CD4-positive, alpha-beta T cell treated with Interleukin-10 for 1 hour (primary cell): ENCODE measurements at places on chromosomes 13 and 19.

DNA sequence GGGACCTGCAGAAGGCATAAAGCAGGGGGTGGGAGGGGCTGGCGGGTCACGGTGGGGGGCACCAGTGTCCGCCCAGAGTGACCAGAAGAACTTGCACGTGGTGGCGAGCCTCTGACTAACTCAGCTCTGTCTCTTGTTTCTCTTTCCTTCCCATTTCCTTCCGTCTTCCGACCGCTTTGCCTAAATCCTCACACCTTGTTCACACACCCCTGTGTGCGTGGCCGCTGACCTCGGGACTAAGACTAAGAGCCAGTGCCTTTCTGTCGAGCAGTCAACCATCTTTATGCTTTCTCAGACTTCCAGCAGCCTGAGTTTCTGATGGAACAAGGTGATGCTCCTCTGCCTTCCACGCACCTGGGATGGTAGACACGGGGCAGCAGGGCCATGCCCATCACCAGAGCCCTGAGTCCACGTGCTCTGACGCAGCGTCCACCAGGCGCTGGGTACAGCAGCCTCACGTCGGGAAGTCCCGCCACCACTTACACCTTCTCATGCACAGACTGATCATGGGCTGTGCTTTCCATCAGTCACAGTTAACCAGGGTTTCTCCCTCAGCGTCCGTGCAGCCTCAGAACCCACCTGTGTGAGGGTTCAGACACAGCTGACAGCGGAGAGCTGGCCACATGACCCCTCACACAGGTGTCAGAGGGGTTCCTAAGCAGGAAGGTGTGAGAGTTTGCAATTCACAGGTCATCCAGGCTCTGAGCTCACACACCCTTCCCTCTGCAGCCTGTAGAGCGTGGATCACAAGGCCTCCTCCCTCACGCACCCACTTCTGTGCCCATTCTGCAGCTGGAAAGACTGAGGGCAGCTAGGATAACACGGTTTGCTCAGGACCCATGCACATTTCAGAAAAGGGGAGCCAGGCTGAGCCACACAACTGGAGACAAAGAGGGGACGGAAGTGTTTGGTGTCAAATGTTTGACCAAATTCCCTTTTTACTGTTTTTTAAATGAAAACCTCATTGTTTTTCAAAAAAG, 90.7 kb upstream of the MCF2L start:
- no peak for DNase-seq

- no peak for DNase-seq
These were observed 1187.7 kb upstream of the PCDH9 start for GRCh38 chr13:68417801-68418200.

GRCh38 chr19:3585301-3586126, at the start of gene GIPC3:
Gene GIPC3, plus strand, starts transcription at chr19:3585478. Its CDS starts 120 bp downstream, at chr19:3585598.
- DNase-seq, result no peak

- DNase-seq, result peak; percentile 43
These were observed 32.4 kb downstream of the ZSWIM4 start for GRCh38 chr19:13827656-13828055.

GRCh38 chr13:20125129-20125782, 35.6 kb downstream of the GJA3 start:
- no peak for DNase-seq

GRCh38 chr19:29873024-29873800, 61.4 kb downstream of the CCNE1 start:
- DNase-seq, result peak; percentile 71

- no peak for DNase-seq
These were observed 2278.0 kb upstream of the PCDH20 start for GRCh38 chr13:63693696-63694095.

DNA sequence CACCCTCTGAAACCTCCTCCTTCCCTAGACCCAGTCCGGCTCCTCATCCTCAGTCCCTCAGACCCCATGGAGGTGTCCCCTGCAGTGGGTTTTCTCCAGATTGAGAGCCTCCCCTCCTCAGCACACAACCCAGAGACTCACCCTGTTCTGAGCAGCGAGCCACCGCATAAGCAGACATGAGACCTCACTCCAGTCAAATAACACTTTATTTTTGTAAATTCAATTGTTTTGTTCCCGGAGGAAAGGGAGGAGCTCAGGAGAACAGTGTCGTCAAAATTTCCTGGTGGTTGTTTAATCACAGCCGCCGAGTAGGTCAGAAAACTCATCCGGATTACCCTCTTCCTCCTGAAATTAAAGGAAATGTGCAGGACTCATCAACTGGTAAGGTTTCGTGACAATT, 57.5 kb downstream of the ERICH4 start:
- DNase-seq, result no peak

DNA sequence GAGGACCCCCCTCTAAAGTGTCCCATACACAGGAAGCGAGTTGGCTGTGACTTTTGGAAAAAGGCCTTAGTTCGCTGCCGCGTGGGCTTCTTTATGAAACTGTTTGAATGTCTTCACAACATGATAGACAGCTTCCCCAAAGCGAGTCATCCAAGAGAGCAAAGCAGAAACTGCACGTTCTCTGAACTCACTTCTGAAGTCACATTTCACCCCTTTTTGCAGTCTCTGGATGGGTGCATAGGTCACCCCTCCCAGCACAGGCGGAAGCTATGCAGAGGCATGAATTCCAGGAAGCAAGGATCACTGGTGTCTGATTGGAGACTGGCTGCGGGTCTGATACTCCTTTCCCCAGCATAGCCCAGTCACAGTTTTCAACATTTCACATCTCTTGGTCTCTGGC, 10.6 kb downstream of the GPI start:
- no peak for DNase-seq

GRCh38 chr13:74795526-74795925, 661.3 kb upstream of the KLF12 start:
- DNase-seq, result no peak

- no peak for DNase-seq
These were observed 290.7 kb downstream of the ATP8A2 start for GRCh38 chr13:25662516-25662915.

- DNase-seq, result no peak
These were observed 2.3 kb upstream of the FTL start for GRCh38 chr19:48962849-48963165.

GRCh38 chr13:82136880-82137279, 1745.4 kb downstream of the SLITRK1 start:
- DNase-seq, result no peak

- no peak for DNase-seq
These were observed 12.2 kb downstream of the ZSCAN22 start for GRCh38 chr19:58338825-58339558.

DNA sequence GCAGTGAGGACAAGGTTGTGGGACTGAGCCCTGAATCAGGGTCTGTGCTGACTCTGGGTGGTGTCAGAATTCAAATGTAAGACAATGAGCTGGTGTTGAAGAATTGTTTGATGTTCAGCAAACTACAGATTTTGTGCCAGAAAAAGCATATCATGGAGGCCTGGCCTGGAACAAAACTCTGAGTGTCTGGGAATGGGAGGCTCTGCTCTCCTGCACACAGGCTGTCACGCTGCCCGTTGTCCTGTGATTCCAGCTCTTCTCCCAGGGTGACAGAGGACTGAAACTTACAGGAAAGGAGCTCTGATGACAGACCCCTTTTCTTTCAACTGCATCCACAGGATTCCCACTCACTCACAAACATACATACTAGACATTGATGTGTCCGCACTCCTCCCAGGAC, 120.1 kb downstream of the ZNF486 start:
- no peak for DNase-seq

- DNase-seq, result no peak
These were observed 525.5 kb upstream of the SGCG start for GRCh38 chr13:22655106-22655852.

DNA sequence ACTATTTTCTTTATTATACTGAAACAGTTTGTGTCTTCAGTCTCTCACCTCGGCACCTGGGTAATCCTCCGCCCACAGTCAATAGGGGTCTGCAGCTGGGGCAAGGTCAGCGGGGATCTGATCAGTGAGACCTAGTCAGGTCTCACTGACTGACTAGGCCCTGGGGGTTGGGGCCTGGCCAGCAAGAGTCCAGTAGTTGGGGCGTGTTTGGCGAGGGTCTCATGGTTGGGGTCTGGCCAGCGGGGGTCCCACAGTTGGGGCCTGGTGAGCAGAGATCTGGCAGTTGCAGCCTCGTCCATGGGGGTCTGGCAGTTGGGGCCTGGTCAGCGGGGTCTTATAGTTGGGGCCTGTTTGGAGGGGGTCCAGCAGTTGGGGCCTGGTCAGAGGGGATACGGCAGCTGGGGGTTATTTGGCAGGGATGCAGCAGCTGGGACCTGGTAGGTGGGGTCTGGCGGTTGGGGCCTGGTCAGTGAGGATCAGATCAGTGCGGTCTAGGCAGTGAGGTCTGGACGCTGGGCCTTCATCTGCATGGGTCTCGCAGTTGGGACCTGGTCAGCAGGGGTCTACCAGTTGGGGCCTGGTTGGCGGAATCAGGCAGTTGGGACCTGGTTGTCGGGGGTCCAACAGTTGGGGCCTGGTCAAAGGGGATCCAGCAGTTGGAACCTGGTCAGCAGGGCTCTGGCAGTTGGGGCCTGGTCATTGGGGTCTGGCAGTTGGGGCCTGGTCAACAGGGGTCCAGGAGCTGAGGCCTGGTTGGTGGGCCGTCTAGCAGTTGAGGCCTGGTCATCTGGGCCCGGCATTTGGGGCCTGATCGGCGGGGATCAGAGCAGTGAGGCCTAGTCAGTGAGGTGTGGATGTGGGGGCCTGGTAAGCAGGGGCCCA, 61.1 kb upstream of the TPM4 start:
- DNase-seq, result no peak

DNA sequence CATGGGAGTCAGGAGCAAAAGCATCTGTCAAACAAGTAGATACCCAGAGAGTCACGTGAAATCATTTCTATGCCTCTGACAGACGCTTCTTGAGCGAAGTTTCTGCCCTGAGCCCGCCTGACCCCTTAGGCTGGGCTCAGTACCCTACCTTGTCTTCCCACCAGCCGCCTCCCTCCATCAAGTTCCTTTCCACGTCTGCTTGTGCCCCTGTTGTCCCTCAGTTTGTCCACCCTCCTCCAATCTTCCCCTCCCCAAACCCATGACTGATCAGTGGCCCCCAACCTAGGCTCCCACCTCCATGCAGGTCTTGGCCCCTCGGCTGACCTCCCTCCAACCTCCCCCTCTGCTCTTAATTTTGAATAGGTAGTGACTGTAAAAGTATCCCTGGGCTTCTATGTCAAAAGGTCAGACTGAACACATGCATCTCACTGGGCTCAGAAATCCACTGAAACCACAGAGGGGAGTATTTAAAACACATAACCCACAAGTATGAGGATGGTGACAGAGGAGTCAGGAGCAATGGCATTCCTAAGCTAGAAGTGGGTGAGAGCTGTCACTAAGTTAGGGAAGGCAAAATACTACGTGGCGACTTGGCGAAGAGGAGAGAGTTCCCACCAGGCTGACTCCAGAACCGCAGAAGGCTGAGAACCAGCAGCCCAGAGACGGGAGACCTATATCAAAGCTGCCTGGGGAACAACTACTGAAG, 1.7 kb upstream of the ZNF446 start:
- no peak for DNase-seq

- DNase-seq, result no peak
These were observed 20.5 kb upstream of the CYP2S1 start for GRCh38 chr19:41172297-41173164.

GRCh38 chr13:59016250-59016649, 1147.5 kb downstream of the DIAPH3 start:
- DNase-seq, result no peak

GRCh38 chr19:2387367-2388288, 27.6 kb downstream of the TMPRSS9 start:
- DNase-seq, result no peak

DNA sequence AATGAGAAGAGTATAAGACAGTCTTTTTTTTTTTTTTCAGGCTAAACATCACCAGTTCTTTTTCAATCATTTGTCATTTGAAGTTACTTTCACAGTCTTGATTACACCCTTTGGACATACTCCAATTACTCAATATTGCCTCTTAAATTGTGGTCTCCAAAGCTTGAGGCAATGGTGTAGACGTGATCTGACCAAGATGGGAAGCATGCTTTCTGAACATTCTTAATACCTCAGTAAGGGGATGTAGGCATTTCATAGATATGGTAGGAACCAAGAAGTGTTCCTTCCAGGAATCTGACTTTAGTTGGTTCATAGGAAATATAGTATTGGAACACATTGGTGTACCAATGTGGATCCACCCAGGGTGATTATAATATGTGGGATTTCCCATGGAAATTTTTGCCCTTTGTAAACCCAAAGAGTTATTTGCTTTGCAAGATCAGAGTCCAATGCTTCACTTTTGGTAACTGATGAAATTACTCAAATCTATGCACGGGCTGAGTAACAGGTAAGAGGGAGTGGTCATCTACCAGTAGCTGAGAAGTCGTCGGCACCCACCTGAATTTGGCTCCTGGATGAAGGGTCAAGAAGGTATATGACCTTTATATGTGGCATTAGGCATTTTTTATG, 62.2 kb downstream of the ERCC5 start:
- no peak for DNase-seq

GRCh38 chr19:5308451-5309437, 31.9 kb downstream of the PTPRS start:
- DNase-seq, result no peak

- no peak for DNase-seq
These were observed 480.5 kb downstream of the KLF12 start for GRCh38 chr13:73653688-73654087.

DNA sequence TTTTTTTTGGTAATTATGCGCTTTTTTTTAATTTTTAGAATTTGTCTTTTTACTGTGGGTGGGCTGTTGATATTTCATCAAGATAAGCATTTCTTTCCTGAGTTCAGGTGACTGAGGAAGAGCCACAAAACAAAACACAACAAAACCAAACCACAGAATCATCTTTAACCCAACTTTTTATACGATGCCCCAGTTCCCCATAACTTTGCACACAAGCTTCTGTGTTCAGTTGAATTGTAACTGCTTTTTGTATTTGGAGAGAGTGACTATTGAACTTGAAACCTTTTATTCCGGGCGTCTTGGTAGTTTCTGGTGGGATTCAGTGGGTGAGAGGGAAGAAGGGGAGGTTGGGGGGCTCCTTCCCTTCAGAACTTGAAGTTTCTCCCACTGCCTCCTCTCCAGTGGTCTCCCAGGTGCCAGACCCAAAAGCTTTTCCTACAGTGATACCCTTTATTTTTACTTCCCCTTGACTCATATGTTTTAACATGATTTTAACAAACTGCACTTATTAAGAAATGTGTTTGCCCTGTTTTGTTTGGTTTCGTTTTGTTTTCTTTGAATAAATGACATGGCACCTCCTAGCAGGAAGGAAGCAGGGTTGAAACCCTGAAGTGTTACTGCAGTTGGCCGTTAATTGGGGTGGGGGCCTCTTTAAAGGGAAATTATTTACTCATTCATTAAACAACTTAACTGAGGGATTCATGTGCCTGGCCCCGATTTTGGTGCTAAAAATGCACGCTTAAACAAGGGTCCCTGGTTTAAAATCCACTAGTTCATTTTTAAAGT, 2.7 kb upstream of the CCDC97 start:
- peak; percentile 65 for DNase-seq

DNA sequence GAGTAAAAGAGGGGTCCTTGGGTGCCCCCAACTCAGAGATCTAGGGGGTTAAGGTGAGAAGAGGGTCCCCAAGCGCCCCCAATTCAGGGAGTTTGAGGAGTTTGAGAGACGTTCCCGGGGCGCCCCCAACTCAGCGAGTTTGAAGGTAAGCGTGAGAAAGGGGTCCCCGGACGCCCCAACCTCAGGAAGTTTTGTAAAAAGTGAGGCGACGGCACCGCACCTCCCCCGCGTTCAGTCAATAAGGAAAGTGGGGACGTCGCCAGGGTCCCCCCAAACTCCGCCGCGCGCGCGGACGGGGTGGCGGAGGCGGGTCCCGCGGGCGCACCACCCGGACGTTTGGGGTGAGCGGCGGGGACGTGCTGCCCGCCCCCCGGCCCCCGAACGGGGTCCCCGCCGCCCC, 353 bp downstream of the RFX2 start:
- no peak for DNase-seq
